Esophagus (tissue), 2 donors: ENCODE measurements at places on chromosomes 11 and 22. TPM values are rescaled to one million over a fixed set of nuclear protein-coding genes. Genes with fewer than 3 reads are reported as not detected.

The TMEM191C gene
- 3.2 TPM for polyA plus RNA-seq

The LYVE1 gene
- polyA plus RNA-seq, result 6.2 TPM

The RAG2 gene
- not detected for polyA plus RNA-seq

The MARK2 gene
- 29.5 TPM for polyA plus RNA-seq

The DLG2 gene
- polyA plus RNA-seq, result 2.6 TPM

The SHANK2 gene
- 0.84 TPM for polyA plus RNA-seq

The IFITM10 gene
- polyA plus RNA-seq, result 1.1 TPM
